Amygdala (tissue), 56 donors: ENCODE measurements at places on chromosomes 2 and 18.

- DNase-seq = no peak
Measured at GRCh38 chr18:38459131-38459994, 893.8 kb upstream of the CELF4 start.

- DNase-seq = no peak
Measured at GRCh38 chr2:236307641-236308040, 43.4 kb upstream of the ASB18 start.

DNA sequence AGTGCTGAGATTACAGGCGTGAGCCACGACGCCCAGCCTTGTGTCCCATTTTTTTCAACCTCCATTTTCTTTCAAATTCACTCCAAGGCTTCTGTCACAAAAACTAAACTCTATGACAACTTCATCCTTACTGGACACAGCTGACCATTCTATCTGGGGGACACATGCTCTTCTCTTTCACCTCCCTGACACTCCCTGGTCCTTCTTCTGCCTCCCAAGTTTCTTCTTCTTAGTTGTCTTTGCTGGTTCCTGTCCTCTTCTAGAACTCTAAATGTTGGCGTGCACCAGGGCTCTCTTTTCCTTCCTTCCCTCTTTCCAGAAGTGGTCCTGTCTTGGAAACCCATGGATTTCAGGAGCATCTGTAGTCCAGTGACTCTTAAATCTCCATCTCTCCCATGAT lies 40.1 kb upstream of the LPIN2 start:
- DNase-seq = no peak

- DNase-seq = no peak
Measured at GRCh38 chr2:101516823-101517690, 42.1 kb upstream of the RFX8 start.

- no peak for DNase-seq
Measured at GRCh38 chr18:79498662-79499061, 102.9 kb downstream of the NFATC1 start.

GRCh38 chr2:135667045-135667444 lies 74.6 kb upstream of the UBXN4 start:
- DNase-seq = no peak
